ENCODE measurements at places on chromosomes 1 and 21.

DNA sequence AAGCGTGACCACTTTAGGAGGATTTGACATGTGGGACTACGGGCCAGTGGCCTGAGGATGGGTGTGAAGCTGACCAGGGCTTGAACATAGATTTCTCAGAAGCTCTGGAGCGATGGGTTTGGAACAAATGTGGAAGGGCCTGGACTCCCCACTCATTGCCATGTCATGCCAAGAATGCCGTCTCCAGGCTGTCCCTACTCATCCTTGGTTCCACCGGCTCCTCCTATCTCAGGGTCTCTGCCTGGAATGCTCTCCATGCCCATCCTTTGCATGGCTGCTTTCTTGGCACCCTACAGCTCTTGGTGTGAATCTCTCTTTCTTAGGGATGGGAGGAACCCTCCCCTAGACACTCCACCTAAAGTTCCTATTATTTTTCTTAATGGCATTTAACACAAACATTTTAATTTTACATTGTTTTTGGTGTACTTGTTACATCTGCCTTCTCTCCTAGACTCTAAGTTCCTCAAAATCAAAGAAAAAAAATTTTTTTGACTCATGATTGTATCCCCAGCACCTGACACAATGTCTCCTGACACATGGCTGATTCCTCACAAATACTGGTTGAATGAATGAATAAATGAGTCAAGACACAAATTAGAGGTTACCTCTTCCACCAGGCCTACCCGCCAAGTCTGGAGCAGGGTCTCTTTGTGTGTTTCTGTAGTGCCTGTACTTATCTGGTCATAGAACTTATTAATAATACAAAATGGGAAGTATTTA lies 114.5 kb downstream of the OMA1 start:
- H3K4me3 ChIP-seq, result no peak overlapping the region
- H3K27me3 ChIP-seq, result no peaks in the 10 kb centered on the region
- no peaks in the 10 kb centered on the region for H3K4me1 ChIP-seq
- H3K27ac ChIP-seq, result no peak overlapping the region
- peaks cover 12% of the 10 kb centered on the region for H3K36me3 ChIP-seq
- DNase-seq, result no peak

- peaks cover 2% of the 10 kb centered on the region for H3K4me1 ChIP-seq
- H3K27me3 ChIP-seq, result no peaks in the 10 kb centered on the region
- no peaks in the 10 kb centered on the region for H3K36me3 ChIP-seq
- no peak overlapping the region for H3K4me3 ChIP-seq
Observed at GRCh38 chr1:187054862-187055757, 226.4 kb downstream of the PLA2G4A start.

- H3K4me1 ChIP-seq, result no peaks in the 10 kb centered on the region
- no peak overlapping the region for H3K27ac ChIP-seq
- no peak for DNase-seq
- no peak overlapping the region for H3K4me3 ChIP-seq
Observed at GRCh38 chr21:41695513-41695912, 71.3 kb downstream of the RIPK4 start.

DNA sequence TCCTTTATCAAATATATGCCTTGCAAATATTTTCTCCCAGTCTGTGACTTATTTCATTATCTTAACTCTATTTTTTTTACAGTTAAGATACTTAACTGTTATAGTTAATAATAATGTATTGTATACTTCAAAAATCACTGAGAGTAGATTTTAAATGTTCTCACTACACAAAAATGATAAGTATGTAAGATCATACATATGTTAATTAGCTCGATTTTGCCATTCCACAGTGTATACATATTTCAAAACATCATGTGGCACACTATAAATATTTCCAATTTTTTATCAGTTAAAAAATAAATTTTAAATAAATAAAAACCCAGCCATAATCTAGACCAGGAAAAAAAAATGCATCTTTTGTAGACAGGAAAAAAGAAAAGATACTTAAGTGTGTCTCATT lies 27.2 kb downstream of the CTTNBP2NL start:
- no peak for DNase-seq
- H3K4me3 ChIP-seq, result no peak overlapping the region
- H3K27me3 ChIP-seq, result peaks cover 4% of the 10 kb centered on the region
- no peak overlapping the region for H3K27ac ChIP-seq

- H3K4me3 ChIP-seq, result no peak overlapping the region
- no peaks in the 10 kb centered on the region for H3K36me3 ChIP-seq
- H3K4me1 ChIP-seq, result no peaks in the 10 kb centered on the region
- no peak for DNase-seq
- no peak overlapping the region for H3K27ac ChIP-seq
- H3K27me3 ChIP-seq, result no peaks in the 10 kb centered on the region
Observed at GRCh38 chr1:11414926-11415538, 63.9 kb upstream of the DISP3 start.

DNA sequence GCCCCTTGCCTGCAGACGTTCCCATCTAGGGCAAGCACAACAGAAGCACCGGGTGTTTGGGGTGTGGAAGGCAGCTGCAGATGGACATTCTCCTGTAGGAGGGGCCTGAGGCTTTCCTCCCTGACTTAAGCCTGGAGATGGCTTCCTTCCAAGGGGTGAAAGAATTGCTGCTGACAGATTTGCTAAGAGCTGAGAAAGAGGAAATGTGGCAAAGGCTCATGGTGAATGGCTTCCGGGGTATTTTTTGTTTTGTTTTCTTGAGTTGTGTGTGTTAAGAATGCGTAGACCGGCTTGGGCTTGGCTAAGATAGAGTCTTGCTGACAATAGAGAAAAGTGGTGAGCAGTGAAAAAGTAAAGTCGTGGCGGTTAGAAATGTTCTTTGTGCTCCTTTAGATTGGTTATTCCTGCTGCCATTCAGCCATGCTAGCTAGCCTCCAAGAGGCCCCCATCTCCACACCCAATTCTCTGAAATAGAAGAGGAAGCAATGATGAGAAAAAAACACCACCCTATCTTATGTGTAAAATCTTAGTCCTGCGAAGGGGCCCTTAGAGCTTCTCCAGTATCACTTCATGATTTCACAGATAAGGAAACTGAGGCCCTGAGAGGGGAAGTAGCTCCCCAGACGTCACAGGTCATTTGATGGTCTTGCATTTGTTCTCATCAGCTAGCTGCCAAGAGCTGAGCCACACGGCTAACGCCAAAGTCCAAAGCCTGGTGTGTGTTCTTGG lies 36.9 kb downstream of the EIF2D start:
- DNase-seq, result peak; percentile 65
- peaks cover 70% of the 10 kb centered on the region for H3K36me3 ChIP-seq
- no peaks in the 10 kb centered on the region for H3K27me3 ChIP-seq

GRCh38 chr1:199590708-199591107 lies 436.8 kb upstream of the NR5A2 start:
- H3K27ac ChIP-seq, result no peak overlapping the region
- no peak overlapping the region for H3K4me3 ChIP-seq

DNA sequence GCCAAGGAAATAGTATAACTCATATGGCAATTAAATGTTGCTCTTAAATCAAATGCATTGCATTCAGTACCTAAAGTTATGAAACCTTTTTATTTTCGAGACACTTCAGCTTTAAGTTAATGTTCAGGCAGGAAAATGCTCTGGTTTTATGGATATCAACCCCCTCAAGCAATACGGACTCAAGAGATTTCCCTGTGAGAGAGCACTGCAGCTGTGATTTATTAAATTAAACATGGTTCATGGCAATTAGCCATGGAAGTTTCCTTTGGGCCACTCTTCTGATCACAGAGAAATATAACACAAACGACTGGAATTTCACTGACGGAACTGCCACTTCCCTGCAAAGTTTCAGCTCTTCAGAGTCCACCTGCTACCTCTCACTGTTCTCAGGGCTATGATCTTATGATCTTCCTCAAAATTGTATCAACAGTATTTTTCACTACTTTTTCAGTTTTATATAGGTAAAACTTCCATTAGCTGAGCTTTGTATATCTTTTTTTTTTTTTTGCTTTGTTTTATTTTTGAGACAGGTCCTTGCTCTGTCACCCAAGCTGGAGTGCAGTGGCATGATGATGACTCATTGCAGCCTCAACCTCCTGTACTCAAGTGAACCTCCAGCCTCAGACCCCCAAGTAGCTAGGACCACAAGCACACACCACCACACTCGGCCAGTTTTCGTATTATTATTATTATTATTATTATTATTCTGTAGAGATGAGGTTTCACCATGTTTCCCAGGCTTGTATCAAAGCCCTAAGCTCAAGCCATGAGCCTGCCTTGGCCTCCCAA lies 923.1 kb upstream of the TMPRSS15 start:
- H3K4me1 ChIP-seq, result no peaks in the 10 kb centered on the region
- no peak overlapping the region for H3K4me3 ChIP-seq
- no peak overlapping the region for H3K27ac ChIP-seq
- H3K27me3 ChIP-seq, result no peaks in the 10 kb centered on the region
- H3K36me3 ChIP-seq, result no peaks in the 10 kb centered on the region

DNA sequence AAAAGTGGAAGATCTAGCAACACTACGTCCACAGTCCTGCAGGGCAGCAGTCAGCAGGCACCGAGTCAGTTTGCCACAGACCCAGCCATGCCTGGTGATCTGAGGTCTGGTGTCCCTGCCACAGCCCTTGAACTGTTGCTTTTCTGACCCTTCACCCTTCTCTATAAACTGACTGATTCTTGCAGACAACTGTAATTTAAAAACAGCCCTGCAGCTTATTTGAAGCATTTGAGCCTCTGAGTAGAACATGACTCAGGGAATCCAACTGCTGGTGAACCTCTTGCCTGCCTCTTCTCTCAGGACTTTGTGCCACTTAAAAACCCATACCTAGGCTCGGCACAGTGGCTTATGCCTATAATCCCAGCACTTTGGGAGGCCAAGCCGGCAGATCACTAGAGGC lies 107.2 kb downstream of the EDEM3 start:
- DNase-seq, result no peak
- no peaks in the 10 kb centered on the region for H3K4me1 ChIP-seq
- no peaks in the 10 kb centered on the region for H3K36me3 ChIP-seq
- H3K27me3 ChIP-seq, result peaks cover 15% of the 10 kb centered on the region
- H3K27ac ChIP-seq, result no peak overlapping the region
- H3K4me3 ChIP-seq, result no peak overlapping the region

Data from activated naive CD4-positive, alpha-beta T cell treated with anti-CD3 and anti-CD28 coated beads for 36 hours (primary cell).